ENCODE measurements at places on chromosomes 5 and 9.

DNA sequence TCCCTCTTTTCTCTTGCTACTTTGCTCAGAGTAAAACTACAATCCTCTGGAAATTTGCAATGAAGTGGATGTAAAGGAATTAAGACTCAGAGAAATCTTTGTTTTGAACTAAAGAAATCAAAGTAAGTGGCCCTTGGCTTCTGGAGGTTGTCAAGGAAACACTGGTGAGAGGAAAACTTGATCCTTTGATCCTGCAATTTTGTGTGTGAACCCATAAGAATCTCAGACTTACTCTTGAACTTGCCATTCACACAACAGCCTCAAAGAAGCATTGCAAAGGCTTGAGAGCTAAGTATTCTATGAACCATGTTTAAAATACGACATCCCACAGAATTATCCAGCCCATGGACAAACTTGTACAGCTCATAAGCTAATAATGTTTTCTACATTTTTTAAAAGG lies 827.5 kb downstream of the TAF11L14 start:
- DNase-seq: no peak

DNA sequence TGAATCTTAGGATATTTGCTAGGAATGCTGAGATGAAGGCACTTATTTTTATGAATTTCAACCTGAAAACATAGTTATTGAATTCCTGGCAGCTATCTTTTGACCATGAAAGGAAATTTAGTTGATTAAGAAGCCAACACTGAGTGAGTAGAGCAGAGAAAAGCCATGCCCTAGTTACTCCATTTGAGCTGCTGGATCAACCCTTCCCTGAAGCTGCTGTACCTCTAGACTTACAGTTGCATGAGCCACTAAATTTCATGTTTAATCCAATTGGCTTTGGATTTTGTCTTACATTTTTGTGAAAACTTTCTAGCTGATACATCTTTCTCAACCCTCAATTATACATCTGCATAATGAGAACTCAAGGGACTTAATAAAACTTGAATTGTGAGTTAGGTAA lies 54.6 kb downstream of the CDC42SE2 start:
- DNase-seq: no peak

GRCh38 chr5:135997673-135998335 lies 31.0 kb upstream of the TGFBI start:
- no peak for DNase-seq

GRCh38 chr9:81776834-81777233 lies 87.5 kb upstream of the TLE1 start:
- DNase-seq: no peak

GRCh38 chr5:149760854-149761187 lies 30.7 kb downstream of the PPARGC1B start:
- no peak for DNase-seq

GRCh38 chr9:36827593-36827992 lies 206.5 kb downstream of the PAX5 start:
- no peak for DNase-seq

DNA sequence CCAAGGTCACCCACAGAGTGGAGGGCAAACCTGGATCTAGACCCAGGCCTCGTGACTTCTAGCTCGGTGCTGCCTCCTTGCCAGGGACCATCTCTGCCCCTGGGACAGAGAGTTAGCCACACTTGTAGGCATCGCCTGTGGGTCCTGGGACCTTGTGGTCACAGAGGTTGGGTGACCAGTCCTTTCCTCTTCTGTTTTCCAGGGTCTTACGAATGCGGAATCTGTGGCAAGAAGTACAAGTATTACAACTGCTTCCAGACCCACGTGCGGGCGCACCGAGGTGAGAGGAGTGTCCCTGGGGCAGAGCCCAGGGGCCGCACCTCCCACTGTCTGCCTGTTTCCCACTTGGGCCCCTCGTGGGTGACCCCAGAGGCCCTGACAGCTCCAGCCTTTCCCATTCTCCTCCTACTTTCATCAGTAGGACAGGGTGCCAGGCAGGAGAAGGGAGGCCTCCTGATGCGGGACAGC lies 76.3 kb downstream of the AMBP start:
- no peak for DNase-seq

DNA sequence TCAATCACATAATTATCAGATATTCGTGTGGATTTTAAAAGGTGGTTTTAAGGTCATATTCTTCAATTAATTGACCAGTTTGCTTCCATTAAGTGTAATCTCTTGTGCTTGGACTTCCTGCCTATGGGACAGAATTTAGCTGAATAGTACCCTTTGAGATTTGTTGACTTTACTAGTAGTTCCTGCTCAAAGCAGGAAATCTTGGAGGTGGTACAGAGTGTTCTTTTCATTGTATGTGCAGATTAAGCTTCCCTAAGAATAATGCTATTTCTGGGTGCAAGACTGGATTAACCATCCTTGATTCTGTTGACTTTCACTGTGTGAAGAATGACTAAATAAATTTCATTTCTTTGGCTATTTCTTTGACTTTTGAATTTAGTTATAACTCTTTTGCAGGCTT lies 45.4 kb upstream of the ELL2 start:
- no peak for DNase-seq

DNA sequence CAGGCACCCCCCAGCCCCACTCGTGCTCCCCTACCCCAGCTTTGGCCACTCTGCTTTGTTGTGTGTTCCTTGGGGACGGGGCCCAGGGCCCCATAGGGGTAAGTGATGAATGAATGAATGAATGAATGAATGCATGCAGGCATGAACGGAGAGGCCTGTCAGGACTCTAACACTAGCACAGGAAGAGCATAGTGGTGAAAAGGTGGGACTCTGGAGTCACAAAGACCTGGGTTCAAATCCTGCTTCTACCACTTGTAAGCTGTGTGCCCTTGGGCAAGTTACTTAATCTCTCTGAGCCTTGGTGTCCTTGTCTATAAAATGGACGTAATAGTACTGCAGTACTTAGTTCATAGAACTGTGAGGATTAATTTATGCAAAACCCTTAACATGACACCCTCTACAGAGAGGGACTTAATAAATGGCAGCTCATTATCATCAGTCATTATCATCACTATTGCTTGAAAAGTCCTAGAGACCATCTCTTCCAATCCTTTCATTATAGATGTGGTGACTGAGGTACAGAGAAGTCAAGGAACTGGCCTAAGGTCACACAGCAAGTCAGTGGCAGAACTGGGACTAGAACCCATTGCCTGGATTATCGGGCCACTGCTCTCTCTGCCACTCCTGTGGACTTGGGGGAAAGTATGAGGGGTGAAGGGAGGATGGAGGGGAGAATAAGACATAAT lies 13.2 kb downstream of the ORM2 start:
- DNase-seq: no peak

GRCh38 chr5:174832811-174833210 lies 108.4 kb downstream of the MSX2 start:
- DNase-seq: no peak

DNA sequence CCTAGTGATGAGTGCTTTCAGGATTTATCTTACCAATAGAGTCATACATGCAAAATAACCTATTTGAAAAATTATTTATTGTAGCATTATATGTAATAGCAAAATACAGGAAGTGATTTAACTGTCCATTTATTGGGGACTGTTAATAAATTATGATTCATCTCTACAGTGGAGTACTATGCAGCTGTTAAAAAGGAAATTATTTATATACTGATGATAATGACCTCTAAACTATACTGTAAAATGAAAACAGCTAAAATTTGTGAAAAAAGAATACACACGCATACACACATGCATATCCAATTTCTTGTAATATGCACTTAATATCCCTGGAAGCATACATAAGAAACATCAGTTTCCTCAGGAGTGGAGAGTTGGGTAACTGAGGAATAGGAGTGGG lies 58.0 kb upstream of the PALM2AKAP2 start:
- DNase-seq: no peak

GRCh38 chr9:124960409-124960752 lies 19.5 kb upstream of the GOLGA1 start:
- DNase-seq: no peak

GRCh38 chr5:175517824-175518450 lies 39.6 kb downstream of the SFXN1 start:
- no peak for DNase-seq

GRCh38 chr5:105840800-105841199 lies 1829.9 kb downstream of the EFNA5 start:
- DNase-seq: no peak

- DNase-seq: no peak
Measured at GRCh38 chr5:114407783-114408182, 45.9 kb downstream of the KCNN2 start.

DNA sequence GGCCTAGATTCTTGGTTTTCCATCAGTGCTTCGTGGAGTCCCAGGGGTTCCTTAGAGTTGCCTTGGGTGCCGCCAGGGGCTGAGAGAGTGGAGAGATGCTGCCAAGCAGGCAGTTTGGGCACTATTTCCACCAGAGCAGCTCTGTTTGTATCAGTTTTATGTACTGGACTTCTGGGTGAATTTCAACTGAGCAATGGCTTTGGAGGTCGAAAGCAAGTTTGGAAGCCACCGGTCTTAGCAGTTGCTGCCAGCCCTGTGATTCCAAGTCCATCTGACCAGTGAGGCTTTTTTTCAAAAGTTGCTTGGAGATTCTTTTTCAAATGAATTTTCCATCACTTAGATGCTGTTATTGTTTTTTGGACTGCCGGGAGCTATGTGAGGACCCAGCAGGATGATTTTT lies 68.5 kb downstream of the ANGPTL2 start:
- peak; percentile 46 for DNase-seq

DNA sequence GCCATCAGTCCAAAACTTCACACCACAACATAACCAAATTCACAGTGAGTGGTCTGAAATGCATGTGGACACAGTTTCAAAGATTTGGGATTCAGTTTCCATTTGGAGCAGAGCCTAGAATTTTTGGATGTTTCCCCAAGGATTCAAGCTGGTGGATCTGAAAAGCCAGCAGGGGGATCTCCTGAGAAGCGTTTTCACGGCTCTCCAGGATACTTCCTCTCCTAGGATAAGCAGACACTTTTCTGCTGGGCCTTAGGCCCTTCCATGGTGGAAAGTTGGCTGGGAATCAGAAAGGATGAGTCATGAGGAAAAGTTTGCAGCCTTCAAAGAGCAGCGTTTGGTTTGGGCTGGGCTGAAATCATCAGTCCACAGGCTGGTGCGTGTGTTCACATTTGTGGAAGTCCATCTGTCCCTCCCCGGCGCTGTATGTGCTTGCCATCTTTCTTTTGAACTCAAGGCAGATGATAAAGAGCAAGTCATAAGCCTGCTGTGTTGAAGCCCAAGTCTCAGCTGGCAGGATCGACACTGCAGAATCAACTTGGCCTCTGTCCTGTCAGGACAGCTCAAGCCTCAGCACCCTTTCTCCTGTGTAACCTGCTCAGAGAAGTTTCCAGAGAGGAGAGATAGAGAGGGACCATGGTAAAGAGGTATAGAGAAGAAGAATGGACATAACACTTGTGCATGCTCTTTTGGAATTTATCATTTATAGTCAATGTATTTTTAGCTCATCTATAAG lies 152.6 kb upstream of the MSX2 start:
- peak; percentile 9 for DNase-seq

DNA sequence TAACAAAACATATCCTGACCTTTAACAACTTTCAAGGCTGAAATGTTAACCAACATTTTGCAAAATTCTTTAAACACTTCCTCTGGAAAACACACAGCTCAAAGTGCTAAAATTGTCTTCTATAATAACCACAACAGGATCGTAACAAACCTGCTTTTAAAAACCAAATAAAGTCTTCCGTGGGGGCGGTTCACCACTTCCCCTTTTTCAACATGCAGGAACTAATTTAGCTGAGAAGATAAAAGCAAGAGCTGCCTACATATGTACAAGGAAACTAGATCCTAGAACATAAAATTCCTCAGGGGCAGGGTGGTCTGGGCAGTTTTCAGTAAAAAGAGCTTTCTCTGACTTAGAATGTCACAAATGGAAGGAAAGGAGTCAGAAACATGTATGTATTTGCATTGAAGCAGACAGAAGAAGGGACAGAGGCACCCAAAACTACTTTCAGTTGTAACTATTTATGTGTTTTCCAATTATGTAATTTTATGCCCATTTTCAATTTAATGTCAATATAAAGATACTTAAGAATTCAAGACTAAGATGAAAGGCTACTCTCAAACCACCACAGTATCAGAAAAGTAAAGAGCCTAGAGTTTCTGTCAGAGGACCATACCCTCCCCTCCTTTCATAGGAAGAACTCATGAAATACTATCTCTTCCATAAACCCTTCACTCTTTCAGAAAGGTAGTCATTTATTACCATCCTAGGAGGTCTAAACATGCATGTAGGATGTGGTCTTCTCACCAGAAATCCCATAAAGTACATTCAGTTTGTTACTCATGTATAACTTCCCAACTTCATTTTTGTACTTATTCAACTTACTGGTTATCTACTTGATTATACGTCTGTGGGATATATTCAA lies 185.9 kb upstream of the RASA1 start:
- DNase-seq: peak; percentile 32

GRCh38 chr9:68433531-68434110 lies 77.2 kb downstream of the PGM5 start:
- no peak for DNase-seq

- DNase-seq: no peak
Measured at GRCh38 chr9:35976726-35977125, 18.8 kb upstream of the OR2S2 start.

DNA sequence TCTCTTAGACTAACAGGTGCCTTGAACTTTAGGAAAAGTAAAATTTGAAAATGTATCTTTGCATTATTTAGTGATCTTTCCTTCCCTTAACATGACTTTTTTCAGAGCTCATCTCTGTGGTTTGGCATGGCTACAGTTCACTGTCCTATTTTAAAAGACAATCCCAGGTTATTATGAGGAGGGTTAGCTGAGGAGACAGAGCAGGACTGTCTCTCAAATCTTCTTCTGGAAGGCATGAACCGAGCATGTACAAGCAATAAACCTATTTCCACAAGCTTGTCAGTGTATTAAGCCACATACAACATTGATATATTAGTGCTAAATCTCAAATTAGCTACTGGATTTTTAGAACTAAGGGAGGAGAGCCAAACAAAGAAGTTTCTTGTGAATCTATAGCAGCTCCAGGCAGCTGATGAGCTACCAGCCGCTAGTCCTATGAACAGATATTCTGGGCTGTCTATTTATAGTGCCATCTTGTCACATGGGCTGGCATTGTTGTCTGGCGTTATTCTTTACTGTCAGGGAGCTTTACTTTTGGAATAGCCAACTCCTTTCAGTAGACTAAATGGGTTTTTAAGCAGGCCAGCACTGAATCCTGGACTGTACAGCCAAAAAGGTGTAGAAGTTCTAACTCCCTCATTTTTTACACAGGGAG lies 171.2 kb upstream of the ACTBL2 start:
- DNase-seq: peak; percentile 64
